ENCODE measurements at places on chromosomes 12 and 14. TPM values are rescaled to one million over a fixed set of nuclear protein-coding genes. Genes with fewer than 3 reads are reported as not detected.

SLCO1B1 gene
- polyA plus RNA-seq = not detected

DNA sequence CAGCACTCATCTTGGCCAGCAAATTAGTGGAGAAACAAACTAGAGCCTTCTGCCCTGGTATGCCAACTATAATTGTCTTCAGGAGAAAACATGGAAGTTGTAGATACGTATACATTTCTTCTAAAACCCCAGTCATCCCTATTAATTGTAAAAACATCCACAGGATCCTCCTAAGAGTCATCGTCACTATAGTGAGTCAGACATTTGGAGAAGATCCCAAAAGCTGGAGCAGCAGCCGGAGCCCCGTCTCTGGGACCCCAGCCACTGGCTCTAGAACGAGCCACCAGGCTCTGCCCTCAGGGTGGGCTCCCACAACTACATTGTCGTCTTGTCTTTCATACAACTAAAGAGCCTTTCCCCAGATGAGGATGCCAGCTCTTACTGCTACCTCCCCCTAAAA is 15.5 kb downstream of the PRKAB1 start:
- DNase-seq = no peak

GRCh38 chr14:71354801-71355200 is 447.5 kb downstream of the PCNX1 start:
- no peak for DNase-seq

DNA sequence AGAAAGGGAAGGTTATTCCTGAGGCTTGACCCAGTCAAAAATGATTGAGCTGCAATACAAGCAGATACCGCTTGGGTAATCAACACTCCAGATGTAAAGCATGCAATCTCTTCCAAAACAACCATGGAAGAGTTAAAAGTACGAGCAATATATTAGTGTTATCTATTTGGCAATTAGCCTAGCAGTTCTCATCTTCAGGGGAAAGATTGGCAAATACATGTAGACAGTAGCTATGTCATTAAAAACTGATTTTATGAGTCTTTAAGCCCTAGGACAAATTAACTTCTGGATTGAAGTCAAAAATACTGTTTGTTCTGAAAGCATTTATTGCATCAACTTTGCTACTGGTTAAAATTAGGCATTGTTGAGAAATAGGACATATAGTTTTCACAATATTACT is 9.3 kb upstream of the GYS2 start:
- DNase-seq = no peak

- DNase-seq = no peak
Observed at GRCh38 chr12:27324530-27324929, 8.1 kb upstream of the BMAL2 start.

DNA sequence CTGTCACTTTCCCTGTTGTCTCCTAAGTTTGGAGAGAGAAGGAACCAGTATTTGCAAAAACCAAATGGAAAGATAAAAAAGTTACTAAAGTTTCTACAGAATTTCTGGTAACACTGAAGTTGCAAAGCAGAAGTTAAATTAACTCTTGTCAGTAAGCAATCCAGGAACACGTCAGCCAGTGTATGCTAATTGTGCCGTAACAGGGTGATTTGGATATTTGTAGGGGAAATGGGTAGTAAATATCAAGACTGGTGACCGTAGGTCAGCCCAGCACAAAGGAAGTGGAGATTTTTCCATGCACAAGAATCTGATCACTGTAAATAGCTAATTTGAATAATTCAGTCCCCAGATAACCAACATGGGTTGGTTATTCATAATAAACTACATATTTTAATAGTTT is 2.3 kb downstream of the CDKN1B start:
- DNase-seq = no peak

- DNase-seq = no peak
Observed at GRCh38 chr12:123126294-123127181, 24.4 kb downstream of the PITPNM2 start.

Measured in kidney (tissue), 22 donors.